ENCODE measurements at places on chromosomes 4 and X. TPM values are rescaled to one million over a fixed set of nuclear protein-coding genes. Genes with fewer than 3 reads are reported as not detected.
A peak's percentile ranks its signal among the peaks of the same experiment; 100 is the strongest.

Gene ANAPC10
- 27.3 TPM for polyA plus RNA-seq

GRCh38 chr4:3432381-3432790 is 9.4 kb upstream of the HGFAC start:
- DNase-seq, result no peak

DNA sequence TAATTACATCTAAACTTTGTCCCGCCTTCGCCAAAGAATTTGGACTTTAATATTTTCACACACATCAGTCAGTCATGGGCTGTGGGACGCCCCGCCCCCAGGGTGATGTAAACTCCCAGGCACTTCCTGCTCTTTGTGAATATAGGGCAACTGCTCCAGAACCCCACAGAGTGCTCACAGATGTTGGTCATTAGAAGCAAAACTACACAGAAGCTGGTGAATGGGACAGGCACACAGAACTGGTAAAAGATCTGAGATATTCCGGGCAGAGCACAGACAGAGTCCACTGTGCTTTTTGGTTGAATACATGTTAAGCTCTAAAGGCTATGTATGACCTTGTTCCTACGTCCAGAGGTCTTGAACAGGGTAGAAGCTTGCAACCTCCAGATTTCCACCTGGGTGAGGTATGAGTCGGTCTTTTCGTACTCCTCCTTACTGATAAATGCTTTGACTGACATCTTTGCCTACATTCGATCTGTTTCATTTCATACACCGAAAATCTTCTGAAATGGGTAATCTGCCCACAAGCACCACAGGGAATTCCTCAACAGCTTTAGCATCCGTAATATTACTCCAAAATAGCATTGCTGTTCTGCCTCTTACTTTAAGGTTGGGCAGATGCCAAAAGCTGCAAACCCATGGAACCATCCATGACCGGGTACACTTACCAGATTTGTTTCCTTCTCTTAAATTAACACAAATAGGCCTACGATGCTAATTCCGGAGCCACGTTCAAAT is 144.6 kb downstream of the AMELX start:
- DNase-seq, result no peak

- no peak for DNase-seq
Measured at GRCh38 chr4:73586040-73586439, 34.2 kb downstream of the RASSF6 start.

GRCh38 chr4:77959566-77960338 is 97.1 kb downstream of the MRPL1 start:
- DNase-seq, result peak; percentile 30

DNA sequence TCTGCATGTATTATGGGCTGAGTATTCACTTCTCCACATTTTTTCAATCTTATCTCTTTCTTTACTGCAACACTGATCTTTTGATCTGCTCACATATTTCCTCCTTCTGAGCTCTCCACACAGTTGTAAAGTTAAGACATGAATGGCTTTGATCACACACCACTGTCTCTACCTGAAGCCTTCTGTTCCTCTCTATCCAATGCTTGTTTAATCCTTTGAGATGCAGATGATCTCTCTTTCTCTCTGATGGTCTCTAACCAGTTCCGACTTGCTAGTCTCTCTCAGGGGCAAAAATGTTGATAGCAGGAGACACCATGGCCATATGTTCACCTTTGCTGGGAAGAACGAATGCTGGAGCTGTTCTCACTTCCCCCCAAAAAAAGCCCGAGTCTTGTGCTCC is 162.4 kb downstream of the UNC5C start:
- no peak for DNase-seq

- no peak for DNase-seq
Measured at GRCh38 chr4:41428601-41429279, 109.2 kb upstream of the LIMCH1 start.

Gene RNF175
- polyA plus RNA-seq, result 9.5 TPM

Gene HTRA3
- 10.7 TPM for polyA plus RNA-seq

- no peak for DNase-seq
Measured at GRCh38 chr4:57083090-57083489, 27.1 kb downstream of the IGFBP7 start.

Gene NWD2
- 0.03 TPM for polyA plus RNA-seq

GRCh38 chr4:87525636-87526295 is 3.4 kb downstream of the SPARCL1 start:
- no peak for DNase-seq

Gene TEX13B
- not detected for polyA plus RNA-seq

DNA sequence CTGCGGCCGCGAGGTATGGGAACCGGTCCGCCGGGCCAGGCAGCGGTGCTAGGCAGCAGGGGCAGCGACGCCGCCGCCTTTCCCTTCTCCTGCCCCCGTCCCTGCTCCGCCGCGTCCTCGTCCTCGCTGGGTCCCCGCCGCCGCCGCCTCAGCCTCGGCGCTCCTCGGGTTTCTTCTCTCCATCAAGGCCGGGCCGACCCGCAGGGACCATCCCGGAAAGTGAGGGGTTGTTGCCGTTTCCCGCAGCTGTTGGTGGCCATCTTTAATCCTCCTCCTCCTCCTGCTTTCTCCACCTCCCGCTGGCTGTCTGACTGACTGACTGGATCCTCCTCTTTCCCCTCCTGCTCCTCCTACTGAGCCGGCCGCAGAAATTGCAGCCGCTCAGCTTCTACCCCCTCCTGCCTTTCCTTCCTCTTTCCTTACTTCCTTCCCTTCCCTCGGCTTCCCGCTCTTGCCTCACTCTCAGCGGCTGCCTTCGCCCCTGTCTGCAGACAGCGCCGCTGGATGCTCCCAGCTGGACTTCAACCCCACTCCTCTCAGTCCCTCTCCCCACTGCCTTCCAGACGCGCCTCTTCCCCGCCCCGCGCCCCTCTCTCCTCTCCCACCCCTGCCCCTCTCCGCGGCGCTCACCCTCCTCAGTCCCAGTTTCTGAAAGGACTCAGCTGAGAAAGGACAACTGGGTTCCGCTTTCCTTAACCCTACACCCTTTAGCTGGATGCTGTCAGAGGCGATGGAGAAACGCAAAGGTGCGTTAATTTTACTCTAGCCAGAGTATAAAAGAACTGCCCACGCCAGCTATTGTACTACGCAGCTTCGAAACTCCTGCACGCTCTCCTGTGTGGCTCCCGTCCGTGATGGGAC is at the start of gene WDFY3:
WDFY3 (minus strand) TSS at position 309 of the 861 bp plus-strand sequence. CDS start 106,099 bp downstream, outside the sequence.
- peak; percentile 84 for DNase-seq

Gene CCDC160
- polyA plus RNA-seq, result 3.1 TPM

DNA sequence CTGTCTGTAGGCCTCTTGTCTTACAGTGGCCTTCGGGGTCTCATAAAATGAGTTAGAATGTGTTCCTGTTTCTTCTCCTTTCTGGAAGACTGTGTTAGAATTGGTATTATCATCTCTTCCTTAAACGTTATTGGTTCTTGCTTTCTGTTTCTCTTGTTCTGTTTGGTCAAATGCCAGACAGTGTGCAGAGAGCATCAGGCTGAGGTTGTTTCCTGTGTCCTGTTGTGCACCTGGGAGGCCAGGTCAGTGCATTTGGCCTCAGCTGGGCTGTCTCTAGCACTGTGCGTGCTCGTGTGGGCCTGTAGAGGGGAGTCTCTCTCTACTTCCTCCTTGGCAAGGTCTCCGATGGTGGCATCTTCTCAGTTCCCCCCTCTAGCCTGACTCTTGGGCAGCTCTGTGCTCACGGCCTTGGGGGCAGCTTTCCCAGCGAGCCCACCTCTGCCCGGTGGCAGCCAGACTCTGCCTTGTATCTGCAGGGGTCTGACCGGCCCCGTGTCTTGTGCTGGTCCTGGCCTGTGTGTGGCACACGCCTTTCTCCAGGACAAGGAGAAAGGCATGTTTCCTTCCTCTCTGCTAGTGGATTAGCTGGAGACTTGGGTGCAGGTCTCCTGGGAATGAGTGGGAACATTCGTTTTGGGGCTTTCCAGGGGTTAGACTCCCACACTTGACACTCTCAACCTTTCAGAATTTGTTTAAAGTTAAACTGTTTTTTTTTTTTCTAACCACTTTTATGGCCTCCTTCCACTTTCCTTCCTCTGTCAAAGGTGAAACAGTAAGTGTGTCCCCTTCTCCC is 62.3 kb downstream of the FAM193A start:
- no peak for DNase-seq

DNA sequence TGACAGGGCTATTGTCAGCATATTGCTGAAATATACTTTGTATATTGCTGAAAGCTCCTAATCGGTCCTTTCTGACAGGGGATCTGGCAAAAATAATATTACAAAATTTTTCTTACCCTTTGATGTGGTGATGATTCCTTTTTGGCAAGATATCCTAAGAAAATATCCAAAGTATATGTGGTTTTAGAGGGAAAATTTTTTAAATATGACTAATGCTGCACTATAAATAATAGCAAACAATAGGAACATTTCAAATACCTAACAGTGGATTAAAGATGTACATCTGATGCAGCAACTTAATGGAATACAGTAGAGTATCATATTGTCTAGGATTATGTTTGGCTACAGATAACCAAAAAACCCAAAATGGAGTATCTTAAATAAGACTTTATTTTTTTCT is 49.6 kb downstream of the RRAGB start:
- no peak for DNase-seq

- no peak for DNase-seq
Measured at GRCh38 chr4:119526786-119527550, 101.6 kb downstream of the PDE5A start.

Gene CRMP1
- 54.4 TPM for polyA plus RNA-seq

Gene VEGFC
- polyA plus RNA-seq, result 29.5 TPM

DNA sequence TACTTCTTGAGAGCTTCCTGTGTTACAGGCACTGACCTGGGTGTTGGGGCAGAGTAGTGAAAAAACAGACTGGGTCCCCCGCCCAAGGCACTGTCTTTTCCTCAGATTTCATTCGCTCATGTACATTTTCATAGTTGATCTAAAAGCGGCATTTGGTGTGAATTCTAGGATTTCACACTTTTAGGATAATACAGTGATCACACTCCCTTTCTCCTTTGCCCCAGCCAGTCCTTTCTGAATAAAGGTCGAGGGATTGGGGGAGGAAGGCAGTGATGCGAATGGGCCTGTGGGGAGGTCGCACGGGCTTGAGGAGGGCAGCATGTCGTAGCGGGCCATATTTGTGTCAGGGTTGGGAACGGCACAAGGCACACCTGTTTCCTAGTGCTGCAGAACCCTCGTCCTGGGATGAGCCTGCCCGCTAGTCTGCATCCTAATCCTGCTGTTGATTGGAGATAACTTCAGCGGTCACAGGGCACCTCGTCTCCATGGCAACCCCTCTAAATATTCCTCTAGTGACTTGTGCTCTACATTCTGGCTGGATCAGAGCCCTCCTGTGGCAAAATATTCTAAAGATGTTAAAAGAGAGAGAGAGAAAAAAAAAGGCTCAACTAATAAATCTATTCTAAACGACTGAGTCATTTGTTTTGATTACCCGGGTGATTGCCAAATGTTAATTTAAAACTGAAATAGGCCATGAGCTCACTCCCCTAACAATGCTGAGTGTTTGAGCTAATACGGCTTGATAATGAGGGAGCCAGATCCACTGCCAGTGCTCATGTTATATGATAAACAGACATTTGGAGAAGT is 21.8 kb downstream of the FHL1 start:
- peak; percentile 83 for DNase-seq
